CD4-positive, alpha-beta T cell (primary cell): ENCODE measurements at places on chromosomes 2 and 18.

GRCh38 chr18:72541871-72542332 lies 2.2 kb downstream of the CBLN2 start:
- no peak for DNase-seq

GRCh38 chr2:61141151-61141550 lies 20.8 kb upstream of the C2orf74 start:
- no peak for DNase-seq

GRCh38 chr2:148796735-148797512 lies 78.1 kb upstream of the KIF5C start:
- no peak for DNase-seq

DNA sequence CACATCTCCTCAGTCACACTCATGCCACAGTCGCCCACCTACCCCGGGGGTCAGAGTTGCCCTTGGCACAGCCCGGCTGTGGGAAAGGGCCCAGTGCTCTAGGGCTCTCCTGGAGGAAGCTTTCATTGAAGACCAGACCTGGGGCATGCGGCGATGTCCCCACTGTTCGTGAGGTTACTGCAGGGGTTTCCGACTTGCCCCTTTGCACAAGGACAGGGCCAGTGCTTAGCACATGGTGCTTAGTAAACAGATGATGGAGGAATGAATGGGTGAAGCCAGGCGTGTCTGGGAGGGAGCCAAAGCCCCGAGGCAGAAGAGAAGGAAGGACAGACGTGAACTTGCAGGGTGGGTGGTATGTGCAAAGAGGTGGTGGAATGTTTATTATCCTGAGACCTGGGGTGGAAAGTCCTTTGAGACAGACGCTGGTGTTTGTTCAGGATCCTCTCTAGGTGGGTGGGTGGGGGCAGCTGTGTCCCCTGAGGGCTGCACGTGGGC lies 205.9 kb upstream of the ARL4C start:
- DNase-seq, result no peak

- no peak for DNase-seq
Observed at GRCh38 chr2:200479692-200480265, 30.1 kb downstream of the KCTD18 start.

DNA sequence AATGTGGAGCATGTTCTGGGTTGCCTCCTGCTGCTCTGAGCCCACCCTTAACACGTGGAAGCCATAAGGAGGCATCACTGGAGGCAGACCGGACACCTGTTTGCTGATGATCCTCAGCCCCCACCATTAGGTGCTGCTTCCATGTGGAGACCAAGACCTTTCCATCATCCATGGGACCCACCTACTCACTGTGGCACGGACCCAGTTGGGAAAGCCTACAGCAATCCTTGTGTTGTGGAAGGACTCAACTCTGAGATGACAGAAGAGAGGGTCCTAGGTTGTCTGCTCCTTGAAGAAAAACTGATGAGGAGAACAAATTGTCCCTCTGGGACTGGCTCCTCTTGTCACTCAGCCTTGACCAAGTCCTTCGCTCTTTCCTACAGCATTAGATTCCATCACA lies 86.5 kb upstream of the RAB12 start:
- DNase-seq, result no peak

GRCh38 chr2:60386436-60386835 lies 167.0 kb downstream of the BCL11A start:
- no peak for DNase-seq

DNA sequence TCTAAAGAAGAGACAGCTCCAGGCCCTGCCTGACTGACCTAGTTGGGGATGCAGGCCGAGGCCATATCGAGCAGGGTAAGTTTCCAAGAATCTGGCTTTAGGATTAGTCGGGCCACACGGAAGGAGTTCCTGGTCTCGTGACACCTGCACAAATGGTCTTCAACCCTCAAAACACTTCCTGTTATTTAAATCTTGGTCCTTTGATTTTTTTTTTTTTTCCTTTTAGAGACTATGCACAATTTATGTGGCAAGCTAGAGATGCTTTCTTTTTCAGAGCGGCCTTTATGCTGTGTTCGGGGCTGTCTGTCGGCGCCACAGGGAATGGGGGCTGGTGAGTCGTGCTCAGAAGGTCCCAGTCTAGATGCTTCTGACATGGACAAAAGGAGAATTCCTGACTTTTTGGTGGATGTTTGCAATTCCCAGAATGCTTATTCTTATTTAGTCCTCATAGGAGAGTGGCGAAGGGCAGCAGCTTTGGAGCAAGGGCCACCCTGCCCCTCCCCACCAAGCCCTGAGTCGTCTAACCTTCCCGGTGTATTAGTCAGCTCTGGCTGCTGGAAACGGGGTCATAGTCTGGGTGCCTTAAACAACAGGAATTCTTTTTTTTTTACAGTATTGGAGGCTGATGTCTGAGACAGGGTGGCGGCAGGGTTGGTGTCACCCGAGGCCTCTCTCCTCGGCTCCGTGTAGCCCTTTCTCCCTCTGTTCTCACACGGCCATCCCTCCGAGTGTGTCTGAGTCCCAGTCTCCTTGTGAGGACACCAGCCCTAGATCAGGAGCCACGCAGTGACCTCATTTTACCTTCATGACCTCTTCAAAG lies 27.4 kb downstream of the HPCAL1 start:
- DNase-seq, result peak; percentile 76

DNA sequence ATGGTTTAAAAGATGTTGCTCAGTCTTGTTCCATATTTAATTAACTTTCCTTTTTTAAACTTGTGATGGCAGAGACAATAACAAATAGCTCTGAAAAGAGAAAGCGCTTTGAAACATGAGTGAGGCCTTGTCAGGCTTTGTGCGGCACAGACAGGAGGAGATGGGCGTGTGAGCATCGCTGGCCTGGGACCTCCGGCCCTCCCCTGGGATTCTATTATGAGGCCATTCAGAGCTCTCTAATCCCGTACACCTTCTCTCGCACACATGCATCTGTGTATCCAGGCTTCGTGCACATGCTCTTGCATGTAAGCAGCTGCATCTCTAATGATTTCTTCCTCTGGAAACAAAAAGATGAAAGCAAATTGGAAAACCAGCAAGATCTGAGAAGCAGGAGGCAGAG lies 313.7 kb downstream of the ZNF521 start:
- DNase-seq, result no peak

- no peak for DNase-seq
Observed at GRCh38 chr2:20664431-20665242, 2.3 kb upstream of the GDF7 start.

DNA sequence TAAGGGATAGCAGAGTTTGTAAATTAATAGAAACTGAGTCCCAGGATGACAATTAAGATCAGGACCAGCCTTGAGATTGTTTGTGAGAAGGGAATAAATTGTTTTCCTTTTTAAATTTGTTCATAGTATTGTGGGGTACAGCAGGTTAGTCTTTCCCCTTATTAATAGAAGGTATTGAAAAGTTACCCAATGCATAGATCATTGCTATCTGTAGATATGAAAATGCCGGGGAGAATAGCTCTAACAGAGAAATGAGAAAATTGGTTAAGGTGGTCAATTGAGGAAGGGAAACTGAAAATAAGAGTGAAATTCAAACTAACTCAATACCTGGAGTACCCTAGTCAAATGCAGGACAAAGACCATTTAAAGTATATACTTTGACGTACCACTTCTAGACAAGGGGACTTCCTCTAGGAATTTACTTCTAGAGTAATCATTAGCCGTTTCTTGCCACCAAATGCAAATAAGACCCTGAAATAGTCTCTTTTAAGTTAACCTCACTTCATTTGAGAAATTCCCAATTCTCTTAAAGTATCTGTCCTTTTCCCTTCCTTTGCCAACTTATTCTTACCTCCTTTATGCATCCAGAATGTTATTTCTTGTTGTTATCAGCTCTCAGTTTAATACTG lies 1224.4 kb upstream of the LRRTM1 start:
- DNase-seq, result no peak

GRCh38 chr2:238290715-238291549 lies 2.5 kb upstream of the PER2 start:
- DNase-seq, result no peak

- no peak for DNase-seq
Observed at GRCh38 chr2:187440101-187440675, 7.9 kb downstream of the CALCRL start.

GRCh38 chr18:43876748-43877147 lies 599.5 kb upstream of the SYT4 start:
- no peak for DNase-seq

GRCh38 chr2:196086517-196087368 lies 18.1 kb upstream of the DNAH7 start:
- no peak for DNase-seq

DNA sequence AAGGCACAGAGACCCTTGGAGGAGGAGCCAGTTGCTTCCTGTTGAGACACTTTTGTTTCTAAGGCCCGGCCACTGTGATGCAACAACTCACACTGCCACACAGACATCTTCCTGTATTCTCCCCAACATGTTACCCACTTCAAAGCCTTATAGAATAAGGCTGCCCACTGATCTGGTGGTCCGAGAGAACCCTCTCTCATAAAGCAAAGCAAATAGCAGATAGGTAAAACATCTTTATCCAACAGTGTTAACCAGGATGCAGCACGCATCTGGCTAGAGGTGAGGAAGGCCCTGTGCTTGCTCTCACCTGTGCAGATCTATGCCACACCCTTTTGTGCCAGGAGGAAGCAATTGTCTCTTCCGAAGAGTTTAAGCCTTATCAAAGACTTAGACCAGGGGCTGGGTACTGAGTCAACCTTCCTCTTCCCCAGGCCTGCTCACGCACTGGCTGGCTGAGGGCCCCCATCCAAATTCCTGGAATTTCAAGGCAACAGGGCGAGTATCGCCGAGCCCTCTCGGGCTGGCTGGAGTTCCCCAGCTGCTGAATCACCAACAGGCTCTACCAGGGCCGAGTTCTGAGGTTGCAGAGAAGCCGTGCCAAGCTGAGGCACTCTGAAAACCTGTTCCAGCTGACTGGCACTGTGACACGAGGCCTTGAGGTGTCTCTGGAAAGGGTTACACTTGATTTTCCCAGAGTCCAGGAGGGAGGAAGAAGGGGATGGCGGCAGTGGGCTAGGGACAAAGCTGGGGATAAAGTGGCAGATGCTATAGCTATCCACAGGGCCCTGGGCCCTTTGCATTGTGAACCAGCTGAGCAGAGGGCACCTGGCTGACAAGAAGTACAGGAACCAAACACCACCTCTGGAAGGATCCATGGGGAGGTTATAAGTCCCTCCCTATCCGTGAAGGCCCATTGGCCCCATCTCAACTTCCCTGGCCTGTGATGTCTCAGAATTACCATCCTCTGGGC lies 29.3 kb downstream of the TGFA start:
- DNase-seq, result no peak

- no peak for DNase-seq
Observed at GRCh38 chr2:217614498-217614897, 388.3 kb downstream of the TNS1 start.

- DNase-seq, result no peak
Observed at GRCh38 chr2:176496761-176497160, 227.5 kb downstream of the MTX2 start.

GRCh38 chr18:64852281-64852680 lies 703.4 kb upstream of the LINC00305 start:
- no peak for DNase-seq

DNA sequence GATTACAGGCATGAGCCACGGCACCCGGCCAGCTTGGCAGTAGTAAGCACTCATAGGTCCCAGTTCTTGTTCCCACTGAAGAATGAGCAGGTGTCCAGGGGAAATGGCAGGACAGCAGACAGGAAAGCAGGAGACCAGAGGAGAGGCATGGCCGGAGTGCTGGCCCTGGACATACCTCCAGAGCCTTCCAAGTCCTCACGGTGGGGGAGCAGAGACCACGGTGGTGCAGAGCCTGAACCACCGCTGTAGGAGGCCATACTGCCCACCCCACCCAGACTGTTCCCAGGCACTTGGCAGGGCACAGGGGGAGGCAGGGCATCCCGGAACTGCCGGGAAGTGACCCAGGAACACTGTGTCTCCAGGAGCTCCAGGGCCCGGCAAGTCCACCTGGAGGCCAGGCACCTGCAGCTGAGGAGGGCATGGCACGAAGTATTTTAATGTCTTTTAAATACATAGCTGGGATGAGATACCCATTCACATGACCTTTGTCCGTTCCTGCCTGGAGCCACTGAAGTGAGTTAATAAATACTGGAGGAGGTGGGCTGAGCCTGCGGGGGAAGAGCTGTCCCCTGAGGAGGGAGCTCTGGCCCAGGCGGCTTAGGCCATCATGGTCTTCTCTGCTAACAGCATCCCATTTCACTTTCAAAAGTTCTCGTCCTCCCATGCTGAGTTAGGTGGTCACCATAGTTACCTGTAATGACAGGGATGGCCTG lies 49.7 kb upstream of the TFCP2L1 start:
- DNase-seq, result no peak

- no peak for DNase-seq
Observed at GRCh38 chr2:219508444-219508734, 5.9 kb upstream of the ASIC4 start.

- no peak for DNase-seq
Observed at GRCh38 chr2:70855667-70856066, 20.1 kb upstream of the CD207 start.

DNA sequence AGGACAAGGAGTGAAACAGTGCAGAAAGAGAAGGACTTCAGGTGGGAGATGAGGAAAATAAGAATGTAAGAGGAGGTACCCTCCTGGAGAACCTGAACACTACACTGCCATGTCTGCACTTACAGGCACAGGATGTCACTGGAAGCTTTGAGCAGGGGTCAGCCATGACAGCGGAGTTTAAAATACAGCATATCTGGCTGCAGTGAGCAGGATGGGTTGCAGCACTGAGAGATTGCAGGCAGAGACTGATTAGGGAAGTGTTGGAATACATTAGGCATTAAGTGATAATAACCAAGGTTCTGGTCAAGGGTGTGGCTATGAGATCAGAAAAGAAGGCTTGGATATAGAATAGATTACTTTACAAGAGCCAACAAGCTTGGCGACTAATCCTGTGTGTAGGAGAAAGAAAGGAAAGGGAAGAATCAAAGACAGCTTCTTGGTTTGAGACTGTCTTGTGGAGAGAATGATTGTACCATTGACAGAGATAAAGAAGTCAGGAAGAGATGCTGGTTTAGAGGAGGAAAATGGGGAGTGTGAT lies 171.1 kb upstream of the RBMS1 start:
- no peak for DNase-seq

DNA sequence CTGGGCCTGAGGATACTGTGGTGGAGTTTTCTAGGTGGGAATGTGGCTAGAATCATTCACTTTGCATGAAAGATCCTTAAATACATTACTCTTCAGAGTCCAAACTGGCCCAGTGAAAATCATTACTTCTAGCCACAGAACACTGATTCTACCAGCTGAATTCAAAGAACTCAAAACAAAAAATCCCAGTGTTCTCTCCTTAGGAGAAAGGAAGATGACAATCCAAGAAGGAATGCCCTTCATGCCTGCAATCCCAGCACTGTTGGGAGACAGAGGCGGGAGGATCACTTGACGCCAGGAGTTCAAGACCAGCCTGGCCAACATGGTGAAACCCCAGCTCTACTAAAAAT lies 35.2 kb downstream of the FAM228A start:
- no peak for DNase-seq

- DNase-seq, result no peak
Observed at GRCh38 chr18:41695441-41695840, 259.6 kb upstream of the PIK3C3 start.
